Esophagus squamous epithelium (tissue), 5 donors: ENCODE measurements at places on chromosomes 3 and 15. TPM values are rescaled to one million over a fixed set of nuclear protein-coding genes. Genes with fewer than 3 reads are reported as not detected.

DNA sequence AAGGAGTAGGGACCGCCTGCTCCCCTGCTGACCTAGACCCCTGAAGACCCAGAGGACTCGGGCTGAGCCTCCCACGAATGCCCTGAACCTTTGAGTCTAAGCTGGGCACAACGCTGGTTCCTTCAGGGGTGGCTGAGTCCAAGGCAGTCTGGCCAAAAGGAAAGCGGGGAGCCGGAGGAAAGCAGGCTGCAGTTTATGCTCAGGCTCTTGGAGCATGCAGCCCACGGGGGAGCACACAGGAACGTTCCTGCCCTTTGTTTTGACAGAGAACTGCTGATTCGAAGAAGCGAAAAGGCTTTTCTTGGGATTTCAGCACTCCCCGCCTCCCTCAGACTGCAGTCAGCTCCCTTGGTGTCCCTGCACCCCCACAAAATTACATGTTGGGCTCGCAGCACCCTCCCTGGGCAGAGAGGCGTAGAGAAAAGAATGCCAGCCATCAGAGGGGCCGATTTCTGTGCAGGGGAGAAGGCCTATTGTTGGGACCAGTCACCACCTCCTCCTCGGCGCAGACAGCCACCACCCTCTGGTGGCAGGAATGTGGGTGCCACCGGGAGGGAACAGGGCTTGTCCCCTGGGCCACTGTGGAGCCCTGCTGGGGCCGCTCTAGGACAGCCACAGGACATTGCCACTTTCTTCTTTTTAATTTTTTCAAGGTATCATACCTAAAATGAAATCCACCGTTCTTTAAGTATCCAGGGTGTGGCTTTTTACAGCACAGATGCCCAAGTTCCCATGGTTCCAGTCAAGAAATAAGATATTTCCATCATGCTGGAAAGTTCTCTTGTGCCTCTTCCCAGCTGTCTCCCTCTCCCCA, 72.2 kb downstream of the SMAD6 start:
- no peaks in the 10 kb centered on the region for H3K36me3 ChIP-seq
- no peaks in the 10 kb centered on the region for H3K4me1 ChIP-seq
- H3K4me3 ChIP-seq = no peak overlapping the region

The GRK7 gene
- 0.08 TPM for total RNA-seq

GRCh38 chr15:84859651-84860050, 24.8 kb upstream of the SLC28A1 start:
- peak overlapping the region; percentile 79 for H3K27ac ChIP-seq
- no peak for DNase-seq
- H3K36me3 ChIP-seq = no peaks in the 10 kb centered on the region
- H3K4me1 ChIP-seq = peaks cover 46% of the 10 kb centered on the region

DNA sequence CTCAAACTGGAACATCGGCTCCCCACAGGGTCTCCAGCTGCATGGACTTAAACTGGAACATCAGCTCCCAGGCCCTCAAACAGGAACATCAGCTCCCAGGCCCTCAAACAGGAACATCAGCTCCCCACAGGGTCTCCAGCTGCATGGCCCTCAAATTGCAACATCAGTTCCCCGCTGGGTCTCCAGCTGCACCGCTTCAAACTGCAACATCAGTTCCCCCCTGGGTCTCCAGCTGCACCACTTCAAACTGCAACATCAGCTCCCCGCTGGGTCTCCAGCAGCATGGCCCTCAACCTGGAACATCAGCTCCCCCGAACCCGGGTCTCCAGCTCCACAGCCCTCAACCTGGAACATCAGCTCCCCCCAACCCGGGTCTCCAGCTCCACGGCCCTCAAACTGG, 82.0 kb downstream of the TFRC start:
- H3K27ac ChIP-seq = no peak overlapping the region
- no peaks in the 10 kb centered on the region for H3K27me3 ChIP-seq
- DNase-seq = no peak
- no peaks in the 10 kb centered on the region for H3K4me1 ChIP-seq
- no peak overlapping the region for H3K4me3 ChIP-seq
- H3K36me3 ChIP-seq = no peaks in the 10 kb centered on the region

The CLDN1 gene
- total RNA-seq = 39.2 TPM

DNA sequence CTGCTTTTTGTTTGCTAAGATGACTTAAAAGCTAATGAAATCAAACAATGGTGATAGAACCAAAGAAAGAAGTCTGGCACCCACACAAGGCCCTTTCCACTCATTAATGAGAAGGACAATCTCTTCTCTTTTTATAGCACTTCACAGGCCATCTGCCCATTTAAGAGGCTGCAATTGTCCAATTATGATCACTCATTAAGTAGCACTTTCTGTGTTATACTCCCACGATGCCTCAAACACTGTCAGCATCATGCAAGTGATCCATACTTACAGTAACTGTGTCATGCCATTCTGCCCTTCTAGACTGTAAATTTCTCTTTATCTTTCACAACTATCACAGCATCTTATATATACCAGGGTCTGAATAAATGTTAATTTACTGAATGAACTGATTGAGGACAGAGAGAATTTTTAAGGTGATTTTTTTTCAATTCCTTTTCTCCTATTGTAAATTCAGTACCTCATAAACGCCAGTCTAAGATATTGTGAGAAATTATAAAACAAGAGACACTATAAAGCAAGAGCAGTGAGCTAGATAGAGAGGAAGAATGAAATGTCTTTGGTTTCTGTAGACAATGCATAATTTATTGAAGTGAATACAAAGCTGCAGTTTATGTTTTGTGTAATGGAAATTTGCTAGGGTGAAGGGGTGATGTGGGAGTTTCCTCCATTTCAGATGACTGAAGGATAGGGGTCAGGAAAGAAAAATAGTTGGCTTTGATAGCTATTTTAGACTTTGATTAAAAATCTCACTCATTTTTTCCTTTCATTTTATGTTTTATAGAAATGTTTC, 17.3 kb downstream of the CD200 start:
- H3K4me3 ChIP-seq = no peak overlapping the region
- H3K27me3 ChIP-seq = no peaks in the 10 kb centered on the region
- H3K27ac ChIP-seq = no peak overlapping the region
- H3K4me1 ChIP-seq = peaks cover 8% of the 10 kb centered on the region
- H3K36me3 ChIP-seq = no peaks in the 10 kb centered on the region
- DNase-seq = no peak

- H3K4me3 ChIP-seq = no peak overlapping the region
- no peak overlapping the region for H3K27ac ChIP-seq
- no peaks in the 10 kb centered on the region for H3K27me3 ChIP-seq
- H3K36me3 ChIP-seq = no peaks in the 10 kb centered on the region
- H3K4me1 ChIP-seq = peaks cover 3% of the 10 kb centered on the region
These were observed 15.8 kb downstream of the ARHGEF26 start for GRCh38 chr3:154137036-154137435.

GRCh38 chr3:149356630-149357029, 20.8 kb downstream of the TM4SF1 start:
- no peaks in the 10 kb centered on the region for H3K36me3 ChIP-seq
- peak overlapping the region; percentile 33 for H3K27ac ChIP-seq
- peaks cover 5% of the 10 kb centered on the region for H3K4me1 ChIP-seq
- H3K4me3 ChIP-seq = no peak overlapping the region
- H3K27me3 ChIP-seq = no peaks in the 10 kb centered on the region

DNA sequence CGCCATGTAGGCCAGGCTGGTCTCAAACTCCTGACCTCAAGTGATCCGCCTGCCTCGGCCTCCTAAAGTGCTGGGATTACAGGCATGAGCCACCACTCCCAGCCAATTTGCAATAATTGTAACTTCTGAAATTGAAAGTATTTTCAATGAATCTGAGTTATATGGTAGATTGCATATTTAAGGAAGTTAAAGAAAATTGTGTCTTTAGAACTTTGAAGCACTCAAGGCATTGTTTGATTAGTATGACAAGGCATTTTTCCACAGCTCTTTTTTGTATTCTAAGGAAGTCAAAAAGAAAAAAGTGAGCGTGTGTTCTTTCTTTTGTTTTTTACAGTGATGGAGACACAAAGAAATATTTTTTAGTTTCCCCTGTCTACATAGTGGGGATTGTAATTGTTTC, 15.7 kb upstream of the RPLP1 start:
- H3K27me3 ChIP-seq = no peaks in the 10 kb centered on the region
- no peak for DNase-seq
- no peak overlapping the region for H3K27ac ChIP-seq

- H3K27me3 ChIP-seq = no peaks in the 10 kb centered on the region
- no peak overlapping the region for H3K4me3 ChIP-seq
- no peak overlapping the region for H3K27ac ChIP-seq
- peaks cover 16% of the 10 kb centered on the region for H3K4me1 ChIP-seq
- DNase-seq = no peak
These were observed 13.0 kb downstream of the ADAMTS17 start for GRCh38 chr15:100328796-100329195.

DNA sequence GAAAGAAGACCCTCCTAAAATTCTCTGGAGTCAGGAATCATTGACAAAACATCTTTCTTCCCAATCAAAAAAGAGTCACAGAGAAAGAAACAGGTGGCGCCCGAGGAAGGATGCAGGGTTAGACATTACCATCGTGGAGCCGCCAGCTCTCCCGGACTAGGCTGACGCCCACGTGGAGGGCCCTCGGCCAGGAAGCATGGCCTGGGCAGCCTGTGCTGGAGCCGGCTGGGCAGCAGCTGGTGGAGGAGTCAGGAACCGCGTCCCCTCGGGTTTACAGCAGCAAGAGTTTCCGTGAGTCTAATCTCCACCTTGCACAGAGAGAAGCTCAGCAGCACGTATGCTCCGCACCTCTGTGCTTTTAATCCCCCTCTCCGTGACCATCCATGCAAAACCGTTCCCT, 533.7 kb upstream of the ATP11B start:
- no peaks in the 10 kb centered on the region for H3K27me3 ChIP-seq
- no peak overlapping the region for H3K4me3 ChIP-seq
- no peak overlapping the region for H3K27ac ChIP-seq
- H3K4me1 ChIP-seq = peaks cover 10% of the 10 kb centered on the region
- no peaks in the 10 kb centered on the region for H3K36me3 ChIP-seq

DNA sequence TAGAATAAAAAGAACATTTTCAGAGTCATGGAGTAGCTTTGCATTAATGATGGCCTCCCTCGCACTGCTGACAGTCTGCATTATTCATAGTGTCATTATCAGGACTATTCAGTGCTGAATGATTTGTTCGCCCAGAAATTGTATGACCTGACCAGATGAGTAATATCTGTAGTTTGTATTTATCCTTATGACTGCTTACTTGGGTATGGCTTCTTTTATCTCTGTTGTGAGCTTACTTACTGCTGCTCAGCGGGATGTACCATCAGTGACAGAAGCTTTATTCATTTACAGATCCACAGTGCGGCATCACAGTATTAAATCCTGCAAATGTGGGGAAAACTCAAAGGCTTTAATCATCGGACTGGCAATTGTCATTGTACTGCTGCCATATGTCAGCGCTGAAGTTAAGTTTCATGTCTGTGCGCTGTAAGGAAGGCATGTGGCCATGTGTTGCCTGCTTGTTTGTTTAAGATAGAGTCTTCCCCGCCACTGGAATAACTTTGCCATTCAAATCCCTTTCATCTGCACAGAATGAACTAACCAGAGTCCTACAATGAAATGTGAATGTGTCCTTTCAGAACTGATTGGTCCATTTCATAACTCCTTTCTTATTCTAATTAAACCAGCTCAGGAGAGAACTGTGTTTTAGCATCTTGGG, 262.2 kb downstream of the CHL1 start:
- H3K36me3 ChIP-seq = no peaks in the 10 kb centered on the region
- no peak overlapping the region for H3K27ac ChIP-seq
- no peak for DNase-seq
- no peak overlapping the region for H3K4me3 ChIP-seq
- no peaks in the 10 kb centered on the region for H3K4me1 ChIP-seq

- H3K36me3 ChIP-seq = no peaks in the 10 kb centered on the region
- H3K4me3 ChIP-seq = no peak within 1 kb of the TSS
- DNase-seq = no peak
- H3K27me3 ChIP-seq = no peaks in the 10 kb centered on the region
- H3K4me1 ChIP-seq = no peaks in the 10 kb centered on the region
These were observed at the start of gene REC114 for GRCh38 chr15:73442968-73443367. Gene REC114, plus strand, starts transcription at chr15:73443164. Its CDS starts 22 bp downstream, at chr15:73443186.

DNA sequence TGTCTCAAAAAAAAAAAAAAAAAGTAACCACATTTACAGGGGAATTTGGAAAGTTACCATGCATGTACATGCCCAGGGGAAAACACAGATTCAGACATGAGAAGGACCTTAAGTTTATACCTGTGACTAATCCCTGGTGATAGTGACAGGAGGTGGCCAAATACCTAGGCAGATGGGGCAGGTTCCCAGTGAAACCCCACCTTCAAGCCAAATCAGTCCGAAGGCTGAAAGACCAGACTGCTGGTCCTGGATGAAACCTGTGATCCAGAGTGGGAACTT, 15.8 kb downstream of the SPCS1 start:
- H3K36me3 ChIP-seq = no peaks in the 10 kb centered on the region
- H3K27me3 ChIP-seq = no peaks in the 10 kb centered on the region
- H3K27ac ChIP-seq = no peak overlapping the region
- H3K4me1 ChIP-seq = no peaks in the 10 kb centered on the region
- DNase-seq = no peak
- no peak overlapping the region for H3K4me3 ChIP-seq

- H3K27ac ChIP-seq = no peak overlapping the region
These were observed 209.0 kb upstream of the ALCAM start for GRCh38 chr3:105157766-105158085.

DNA sequence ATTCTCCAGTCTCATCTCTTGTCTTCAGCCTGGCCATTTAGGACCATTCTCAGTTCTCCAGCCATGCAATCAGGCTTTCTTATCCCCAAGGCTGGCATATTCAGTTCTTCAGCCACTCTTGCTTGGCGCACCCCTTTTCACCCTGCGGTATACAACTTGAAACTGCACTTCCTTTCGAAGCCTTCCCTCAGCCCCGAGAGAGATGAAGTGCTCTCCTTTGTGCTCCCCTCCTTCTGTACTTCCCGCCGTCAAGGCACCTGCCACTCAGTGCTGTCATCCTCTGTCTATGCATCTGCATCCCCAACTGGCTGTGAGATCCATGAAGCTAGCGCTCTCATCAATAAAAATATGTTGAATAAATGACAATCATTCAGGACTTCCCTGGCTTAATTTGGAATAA, 45.7 kb downstream of the MORC1 start:
- H3K36me3 ChIP-seq = no peaks in the 10 kb centered on the region
- H3K4me3 ChIP-seq = no peak overlapping the region
- H3K27ac ChIP-seq = no peak overlapping the region
- H3K27me3 ChIP-seq = no peaks in the 10 kb centered on the region
- DNase-seq = no peak
- H3K4me1 ChIP-seq = no peaks in the 10 kb centered on the region

The GABRG3 gene
- total RNA-seq = not detected

DNA sequence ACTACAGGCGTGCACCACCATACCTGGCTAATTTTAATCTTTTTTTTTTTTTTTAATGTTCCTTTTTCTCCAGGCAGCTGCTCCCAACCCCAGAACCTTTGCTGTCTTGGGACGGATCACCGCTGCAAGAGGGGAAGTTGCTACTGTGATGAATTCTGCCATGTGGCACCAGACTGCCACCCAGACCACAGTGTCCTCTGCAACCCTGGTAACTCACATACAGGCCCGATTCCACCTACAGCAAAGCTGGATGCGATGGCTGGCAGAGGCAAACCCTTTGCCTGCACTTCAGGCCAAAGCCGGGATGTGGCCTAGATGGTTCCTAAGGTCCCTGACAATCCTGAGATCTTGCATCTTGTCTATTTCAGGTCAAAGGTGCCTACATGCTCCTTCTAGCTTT, 12.7 kb upstream of the MUC20 start:
- no peaks in the 10 kb centered on the region for H3K27me3 ChIP-seq
- no peak overlapping the region for H3K4me3 ChIP-seq
- H3K36me3 ChIP-seq = peaks cover 34% of the 10 kb centered on the region
- no peak for DNase-seq
- no peak overlapping the region for H3K27ac ChIP-seq
- no peaks in the 10 kb centered on the region for H3K4me1 ChIP-seq
